ENCODE measurements at places on chromosomes 7 and 10. TPM values are rescaled to one million over a fixed set of nuclear protein-coding genes. Genes with fewer than 3 reads are reported as not detected.

The COBL gene
- 16.1 TPM for polyA plus RNA-seq

The CUBN gene
- polyA plus RNA-seq: 0.06 TPM

The DDIT4 gene
- polyA plus RNA-seq: 114 TPM

The ZNF425 gene
- polyA plus RNA-seq: 4.3 TPM

The CHRM2 gene
- 0.09 TPM for polyA plus RNA-seq

The AKR1C8 gene
- not detected for polyA plus RNA-seq

The TUBAL3 gene
- polyA plus RNA-seq: not detected

The C10orf143 gene
- polyA plus RNA-seq: 4.8 TPM

The PGAM2 gene
- polyA plus RNA-seq: 5.1 TPM

The OGA gene
- 68.4 TPM for polyA plus RNA-seq

The BAMBI gene
- 20.1 TPM for polyA plus RNA-seq

The GLRX3 gene
- 201 TPM for polyA plus RNA-seq
